ENCODE measurements at places on chromosomes 7 and 10.

- DNase-seq: no peak
Measured at GRCh38 chr7:97174303-97174702, 56.8 kb downstream of the SDHAF3 start.

DNA sequence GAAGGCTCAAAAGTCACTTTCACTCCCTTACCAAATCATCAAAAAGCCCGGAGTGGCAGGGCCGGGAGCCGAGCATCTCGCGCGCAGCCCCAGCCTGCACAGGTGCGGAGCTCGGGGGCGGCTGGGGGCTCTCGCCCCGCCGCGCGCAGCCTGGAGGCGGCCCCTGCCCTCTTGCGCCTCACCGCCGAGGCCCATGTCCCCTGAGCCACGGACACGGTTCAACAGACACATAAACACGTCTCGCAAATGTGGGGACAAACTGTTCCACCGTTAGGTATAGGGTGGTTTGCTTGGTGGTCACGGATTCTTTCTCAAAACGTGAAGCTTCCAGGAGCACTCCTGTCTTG, 700 bp downstream of the GSAP start:
- no peak for DNase-seq

DNA sequence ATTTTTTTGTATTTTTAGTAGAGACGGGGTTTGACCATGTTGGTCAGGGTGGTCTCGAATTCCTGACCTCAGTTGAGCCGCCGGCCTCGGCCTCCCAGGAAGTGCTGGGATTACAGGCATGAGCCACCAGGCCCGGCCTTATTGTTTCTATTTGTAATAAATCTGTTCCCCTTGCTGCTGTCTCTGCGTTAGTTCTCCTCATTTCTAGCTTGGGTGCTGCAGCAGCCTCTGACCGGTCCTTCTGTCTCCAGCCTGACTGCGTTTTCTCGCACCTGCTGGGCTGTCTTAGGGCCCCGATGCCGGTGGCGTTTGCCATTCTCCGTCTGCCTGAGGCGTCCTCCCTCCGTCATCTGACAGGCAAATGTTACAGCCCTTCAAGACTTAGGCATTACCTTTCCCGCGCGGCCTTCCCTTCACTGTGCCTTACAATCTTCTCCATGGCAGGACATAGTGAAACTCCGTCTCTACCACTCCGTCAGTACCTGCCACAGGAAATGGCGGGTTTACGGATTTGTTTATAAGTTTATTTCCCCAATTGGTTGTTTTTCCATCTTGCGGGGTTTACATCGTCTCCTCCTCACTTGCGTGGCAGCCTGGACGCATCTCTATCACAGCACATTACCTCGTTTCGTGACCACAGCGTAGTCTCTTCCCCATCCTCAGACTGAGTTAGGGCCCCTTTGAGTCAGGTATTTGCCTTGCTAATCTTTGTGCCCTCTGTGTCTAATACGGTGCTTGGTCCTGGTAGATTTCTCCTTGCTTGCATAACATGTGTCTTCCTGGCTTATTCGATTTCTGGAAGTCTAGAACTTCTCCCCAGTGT, 2.3 kb upstream of the GIMAP8 start:
- no peak for DNase-seq

DNA sequence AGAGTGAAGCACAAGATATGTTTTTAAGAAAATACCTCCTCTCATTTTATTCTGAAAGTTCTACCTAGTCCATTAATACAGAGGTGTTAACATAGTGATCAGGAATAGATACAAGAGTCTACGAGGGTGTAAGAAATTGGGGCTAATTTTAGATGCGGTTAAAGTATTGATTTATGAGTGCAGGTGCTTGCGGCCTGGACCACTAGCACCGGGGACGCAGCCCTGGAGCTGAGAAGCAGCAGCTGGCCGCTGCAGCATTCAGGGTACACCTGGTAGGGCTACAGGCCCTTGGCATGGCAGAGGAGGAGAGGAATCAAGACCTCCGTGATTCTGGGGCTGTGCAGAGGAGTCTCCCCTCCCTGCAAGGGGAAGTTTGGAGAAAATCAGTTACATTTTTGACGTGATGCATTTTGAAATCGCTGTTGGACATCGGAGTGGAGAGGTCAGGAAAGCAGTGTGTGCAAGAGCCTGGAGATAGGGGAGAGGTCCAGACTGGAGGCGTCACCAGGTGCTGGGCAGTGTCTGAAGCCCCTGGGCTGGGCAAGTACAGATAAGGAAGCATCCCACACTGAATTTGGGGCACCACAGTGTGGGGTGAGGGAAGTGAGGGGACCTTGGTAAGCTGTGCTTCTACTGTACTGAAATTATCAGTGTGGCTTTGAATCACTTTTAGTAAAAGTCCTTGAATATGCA, 112.3 kb downstream of the VWC2 start:
- DNase-seq: no peak

GRCh38 chr10:51001587-51001986, 72.7 kb upstream of the PRKG1 start:
- DNase-seq: no peak

DNA sequence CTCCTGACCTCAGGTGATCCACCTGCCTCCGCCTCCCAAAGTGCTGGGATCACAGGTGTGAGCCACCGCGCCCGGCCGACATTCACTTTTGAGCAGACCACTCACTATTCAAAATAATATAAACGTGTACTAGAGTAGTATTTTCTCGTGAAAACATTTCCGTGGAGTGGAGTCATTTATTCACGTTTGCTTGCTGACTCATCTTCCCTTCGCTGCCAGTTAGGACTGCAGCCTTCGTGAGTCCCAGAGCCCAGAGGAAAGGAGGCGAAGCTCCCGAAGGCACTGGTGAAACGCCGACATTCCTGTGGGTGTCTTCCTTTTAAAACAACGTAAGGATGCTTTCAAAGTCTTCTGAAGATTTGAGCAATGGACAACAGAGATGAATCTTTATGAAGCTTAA, 10.9 kb upstream of the INPP5A start:
- DNase-seq: no peak

DNA sequence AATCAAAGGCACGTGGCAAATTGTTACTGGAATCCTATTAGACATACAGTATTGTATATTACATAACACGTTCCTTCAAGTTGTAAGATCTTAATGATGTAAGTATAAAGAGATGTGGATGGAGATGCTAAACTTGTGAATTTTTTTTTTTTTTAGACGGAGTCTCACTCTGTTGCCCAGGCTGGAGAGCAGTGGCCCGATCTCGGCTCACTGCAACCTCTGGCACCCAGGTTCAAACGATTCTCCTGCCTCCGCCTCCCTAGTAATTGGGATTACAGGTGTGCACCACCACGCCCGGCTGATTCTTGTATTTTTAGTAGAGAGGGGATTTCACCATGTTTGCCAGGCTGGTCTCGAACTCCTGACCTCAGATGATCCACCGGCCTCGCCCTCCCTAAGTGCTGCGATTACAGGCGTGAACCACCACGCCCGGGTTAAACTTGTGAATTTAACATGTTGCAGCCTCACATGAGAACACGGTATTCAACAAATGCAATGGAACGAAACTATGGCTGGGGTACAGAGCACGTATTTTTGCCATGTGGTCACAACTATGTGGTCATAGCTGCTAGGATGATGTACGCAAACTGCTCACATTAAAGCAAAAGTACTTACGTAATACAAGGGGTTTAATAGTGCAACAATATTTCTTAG, 818 bp upstream of the SUPV3L1 start:
- DNase-seq: no peak

GRCh38 chr7:91287371-91288084, 23.3 kb downstream of the FZD1 start:
- no peak for DNase-seq

DNA sequence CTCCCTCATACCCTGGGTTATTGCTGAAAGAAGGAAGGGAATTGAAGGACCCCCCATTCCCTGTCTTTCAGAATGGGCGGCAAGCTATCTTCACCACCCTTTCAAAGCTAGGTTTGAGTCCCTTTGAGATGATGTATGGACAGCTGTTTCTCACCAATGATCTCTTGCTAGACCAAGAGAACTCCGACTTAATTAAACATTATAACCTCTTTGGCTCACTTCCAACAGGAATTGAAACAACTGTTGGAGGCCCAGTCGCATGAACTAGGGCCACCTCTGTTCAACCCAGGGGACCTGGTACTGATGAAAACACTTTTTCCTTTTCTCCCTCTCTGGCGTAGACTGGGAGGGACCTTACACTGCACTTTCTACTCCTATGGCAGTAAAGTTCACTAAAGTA, 110.6 kb downstream of the ITGB8 start:
- no peak for DNase-seq

DNA sequence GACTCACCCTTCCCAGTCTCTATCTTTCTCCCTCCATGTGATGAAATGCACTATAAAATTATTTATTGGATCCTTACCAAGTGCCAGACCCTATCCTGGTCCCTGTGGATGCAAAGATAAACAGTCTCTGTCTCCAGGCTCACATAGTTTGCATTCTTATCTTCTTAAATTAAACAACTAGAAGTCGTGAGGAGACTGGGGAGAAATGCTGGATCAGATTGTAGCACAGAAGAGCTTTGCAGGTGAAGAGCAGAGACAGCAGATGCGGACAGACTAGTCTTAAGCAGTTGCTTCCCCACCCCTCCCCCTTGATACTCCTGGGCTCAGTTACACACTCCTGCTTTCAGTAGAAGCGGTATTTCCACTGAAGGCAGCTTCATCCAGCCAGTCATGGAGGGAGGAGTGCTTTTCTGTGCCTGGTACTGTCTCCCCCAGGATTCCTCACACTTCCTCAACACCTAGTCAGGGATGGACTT, 20.8 kb upstream of the CDK1 start:
- no peak for DNase-seq

DNA sequence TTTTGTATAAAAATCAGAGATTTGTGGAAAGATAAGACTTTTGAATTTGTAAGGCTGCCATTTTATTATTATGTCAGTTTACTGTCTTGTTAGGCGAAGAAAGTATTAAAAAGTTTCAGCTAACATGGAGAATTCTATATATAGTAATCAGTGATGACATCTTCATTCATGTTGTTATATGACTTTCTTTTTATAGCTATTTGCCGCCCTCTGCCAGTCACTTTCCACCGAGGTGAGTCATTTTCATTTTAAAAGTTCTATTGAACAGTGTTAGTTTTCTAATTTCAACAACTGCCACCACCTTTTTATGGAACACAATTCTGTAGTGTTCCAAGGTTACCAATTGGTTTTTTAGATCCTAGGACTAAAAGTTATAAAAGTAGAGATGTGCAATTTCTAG, 11.8 kb downstream of the CUTC start:
- no peak for DNase-seq

- DNase-seq: no peak
Measured at GRCh38 chr10:73433538-73433867, at the start of gene MSS51. Gene MSS51, minus strand, starts transcription at chr10:73433561. Its CDS starts 5,277 bp downstream, at chr10:73428284.

DNA sequence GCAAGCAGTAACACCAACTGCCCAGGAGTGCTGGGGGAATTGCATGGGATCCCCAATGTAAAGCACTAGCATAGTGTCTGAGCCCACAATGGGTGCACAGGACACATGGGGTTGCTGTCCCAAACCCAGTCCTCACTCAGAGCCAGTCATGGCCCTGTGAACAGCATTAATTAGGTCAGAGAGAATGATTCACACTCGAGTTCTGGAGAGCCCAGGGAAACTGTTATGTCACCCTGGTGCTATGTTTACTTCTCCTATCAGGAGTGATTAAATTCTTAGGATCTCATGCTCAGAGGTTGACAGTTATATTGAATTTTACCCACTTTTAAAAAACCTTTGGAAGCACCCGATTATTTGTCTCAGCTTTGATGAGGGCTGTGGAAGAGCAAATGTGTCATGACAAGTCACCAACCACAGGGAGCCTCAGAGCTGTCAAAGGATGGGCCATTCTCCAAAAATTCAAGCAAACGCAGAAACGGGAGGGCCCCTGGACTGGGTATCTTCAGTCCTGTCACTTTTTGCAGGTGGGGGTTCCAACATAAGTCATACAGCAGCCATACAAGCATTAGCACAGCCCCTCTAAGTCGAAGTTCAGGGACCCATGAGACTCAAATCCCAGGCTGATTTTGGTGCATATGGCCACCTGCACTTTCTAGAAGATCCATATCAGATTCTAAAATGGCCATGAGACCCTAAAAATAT, 1.3 kb upstream of the RASSF4 start:
- DNase-seq: no peak

GRCh38 chr7:120332433-120332832, 59.5 kb downstream of the KCND2 start:
- DNase-seq: no peak

- no peak for DNase-seq
Measured at GRCh38 chr7:139232904-139233303, 1.9 kb downstream of the UBN2 start.

GRCh38 chr10:103184615-103185014, 8.5 kb downstream of the NT5C2 start:
- no peak for DNase-seq

- no peak for DNase-seq
Measured at GRCh38 chr7:104805449-104806317, 208.3 kb upstream of the KMT2E start.

DNA sequence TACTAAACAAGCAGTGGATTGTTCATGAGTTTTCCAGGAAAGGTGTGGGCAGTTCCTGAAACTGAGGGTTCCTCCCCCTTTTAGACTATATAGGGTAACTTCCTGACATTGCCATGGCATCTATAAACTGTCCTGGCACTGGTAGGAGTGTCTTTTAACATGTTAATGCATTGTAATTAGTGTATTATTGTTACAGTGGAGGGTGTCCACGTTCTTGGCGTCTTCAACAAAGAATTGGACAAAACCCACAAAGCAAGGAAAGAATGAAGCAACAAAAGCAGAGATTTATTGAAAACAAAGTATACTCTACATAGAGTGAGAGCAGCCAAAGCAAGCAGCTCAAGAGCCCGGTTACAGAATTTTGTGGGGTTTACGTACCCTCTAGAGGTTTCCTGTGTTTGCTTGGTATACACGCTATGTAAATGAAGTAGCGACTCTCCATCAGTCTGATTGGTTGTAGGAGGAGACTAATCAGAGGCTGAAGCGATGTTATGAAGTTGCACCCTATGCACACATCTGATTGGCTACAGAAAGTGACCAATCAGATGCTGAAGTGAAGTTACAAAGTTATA, 175.2 kb downstream of the NSUN6 start:
- no peak for DNase-seq

GRCh38 chr7:28939367-28939766, 18.8 kb downstream of the TRIL start:
- no peak for DNase-seq

DNA sequence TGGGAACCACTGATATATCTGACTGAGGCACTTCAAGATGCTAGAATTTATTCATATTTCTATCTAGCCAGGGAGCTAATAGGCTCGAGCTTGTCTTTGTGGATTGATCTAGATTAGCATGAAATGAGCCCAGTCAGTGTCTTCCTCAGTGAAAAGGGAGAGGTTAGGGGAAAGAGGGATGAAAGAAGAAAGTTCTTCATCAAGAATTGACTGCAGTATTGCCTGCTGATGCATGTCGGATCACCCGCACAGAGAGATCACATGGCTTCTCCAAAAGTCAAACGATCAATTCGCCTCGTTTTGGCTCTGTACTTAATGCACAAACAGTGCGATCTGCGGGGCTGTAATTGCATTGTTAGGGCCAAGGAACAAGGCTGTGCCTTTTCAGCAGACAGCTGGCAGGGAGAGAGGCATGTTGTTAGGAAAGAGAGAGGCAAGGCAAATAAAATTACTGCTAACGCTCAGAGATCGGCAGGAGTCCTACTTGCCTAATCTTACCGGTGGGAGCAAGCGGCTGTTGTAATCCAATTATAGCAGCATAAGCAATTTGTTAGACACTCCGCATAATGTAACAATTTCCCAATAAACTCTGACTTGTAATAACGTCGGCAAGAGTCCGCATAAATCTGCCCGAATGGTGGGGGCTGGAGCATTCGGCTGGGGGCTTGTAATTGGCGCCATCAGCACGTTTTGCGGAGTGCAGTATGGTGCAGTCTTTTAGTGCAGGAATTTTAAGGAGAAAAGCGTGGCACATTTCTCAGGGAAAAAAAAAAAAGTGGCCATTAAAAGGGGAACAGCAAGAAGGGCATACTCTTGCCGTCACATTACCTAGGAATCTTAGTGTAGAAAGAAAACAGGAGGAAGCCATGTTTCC, 102.1 kb downstream of the POLL start:
- no peak for DNase-seq

All from COR-L47 (cell line).